Stimulated activated CD8-positive, alpha-beta memory T cell treated with anti-CD3 and anti-CD28 coated beads, Interleukin-2, amount 100 ng/mL, for 48 hours (primary cell): ENCODE measurements at places on chromosomes 2 and 18.
A peak's percentile ranks its signal among the peaks of the same experiment; 100 is the strongest.

- DNase-seq, result no peak
Measured at GRCh38 chr2:54524226-54524991, 68.3 kb downstream of the SPTBN1 start.

GRCh38 chr2:168404764-168405163 is 51.3 kb upstream of the CERS6 start:
- DNase-seq, result no peak

DNA sequence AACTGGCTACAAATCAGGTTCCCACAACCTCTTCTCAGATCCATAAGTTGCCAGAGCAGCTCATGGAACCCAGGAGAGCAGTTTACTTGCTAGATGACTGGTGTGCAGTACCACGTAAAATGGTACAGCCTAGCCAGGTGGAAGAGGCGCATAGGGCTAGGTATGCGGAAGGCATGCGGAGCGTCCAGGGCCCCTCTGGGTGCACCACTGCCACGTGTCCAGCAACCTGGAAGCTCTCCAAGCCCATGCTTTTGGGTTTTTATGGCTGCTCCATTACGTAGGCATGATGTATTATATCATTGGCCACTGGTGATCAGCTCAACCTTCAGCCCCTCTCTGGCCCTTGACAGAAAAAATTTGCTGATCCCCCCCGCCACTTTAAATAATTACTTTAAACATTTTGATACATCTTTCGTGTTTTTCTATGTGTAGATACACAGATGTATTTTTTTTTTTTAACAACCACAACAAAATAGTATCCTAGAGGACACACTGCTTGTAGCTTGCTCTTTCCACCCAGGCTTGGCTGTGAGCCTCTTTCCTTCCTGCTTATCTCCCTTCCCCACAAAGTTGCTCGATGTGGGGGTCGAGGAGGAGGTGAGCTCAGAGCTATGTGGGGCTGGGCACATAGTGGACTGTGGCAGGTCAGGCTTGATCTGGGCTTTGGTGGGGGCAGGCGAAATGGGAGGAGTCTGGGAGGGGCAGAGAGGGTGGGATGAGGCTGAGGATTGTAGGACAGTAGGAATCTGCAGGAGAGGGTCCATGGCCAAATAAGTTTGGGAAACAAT is 65.4 kb upstream of the MCFD2 start:
- no peak for DNase-seq

DNA sequence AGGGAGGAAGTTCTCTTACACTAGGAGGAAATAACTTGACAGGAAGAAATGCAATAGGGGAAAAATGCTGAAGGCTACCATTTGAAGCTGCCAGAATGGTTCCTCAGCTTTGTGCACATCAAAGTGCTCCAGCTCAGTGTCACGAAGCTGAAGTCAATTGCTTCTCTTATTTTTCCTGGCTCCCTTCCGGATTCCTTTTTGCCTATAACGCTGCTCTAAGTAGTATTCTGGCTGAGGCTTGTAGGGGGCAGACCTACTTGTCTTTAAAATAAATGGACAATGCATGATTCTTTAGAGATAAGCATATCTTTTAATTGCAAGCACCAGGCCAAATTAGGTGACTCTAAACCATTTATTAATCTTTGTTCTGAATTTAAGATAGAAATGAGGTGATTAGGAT is 60.3 kb upstream of the SCN1A start:
- no peak for DNase-seq

DNA sequence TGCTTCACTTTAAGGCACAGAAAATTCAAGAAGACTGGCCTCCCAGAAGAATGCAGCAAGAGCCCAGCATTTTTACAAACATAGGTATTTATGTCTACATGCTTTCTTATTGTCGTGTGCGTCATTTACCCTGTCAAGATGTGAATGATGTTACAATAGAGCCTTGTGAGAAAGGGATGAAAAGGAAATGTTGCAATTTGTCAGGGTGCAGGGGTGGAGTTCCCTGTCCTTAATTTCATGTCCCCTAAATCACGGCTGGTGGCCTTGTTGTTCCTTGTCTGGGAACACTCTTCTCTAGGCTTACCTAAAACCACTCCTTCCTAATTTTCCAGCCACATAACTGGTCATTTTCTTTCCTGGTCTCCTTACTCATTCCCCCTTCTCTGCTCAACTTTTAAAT is 194.2 kb downstream of the TXNL1 start:
- no peak for DNase-seq

DNA sequence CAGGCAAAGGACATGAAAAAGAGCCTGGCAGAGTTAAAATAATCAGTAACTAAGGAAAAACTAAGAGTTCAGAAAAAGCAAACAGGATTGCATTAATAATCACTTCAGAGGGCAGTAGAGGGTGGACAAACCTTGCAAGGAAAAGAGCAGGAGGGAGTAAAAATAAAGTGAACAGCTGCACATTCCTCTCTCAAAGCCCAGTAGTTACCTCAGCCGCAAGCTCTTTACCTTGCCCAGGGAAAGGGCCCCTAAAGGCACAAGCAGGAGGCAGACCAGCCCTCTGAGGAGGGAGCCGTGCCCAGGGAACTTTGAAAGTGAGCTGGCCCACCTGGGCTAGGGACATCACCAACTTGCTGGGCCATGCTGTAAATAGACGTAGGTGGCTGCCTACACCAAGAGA is 196.9 kb downstream of the C1D start:
- DNase-seq, result no peak

DNA sequence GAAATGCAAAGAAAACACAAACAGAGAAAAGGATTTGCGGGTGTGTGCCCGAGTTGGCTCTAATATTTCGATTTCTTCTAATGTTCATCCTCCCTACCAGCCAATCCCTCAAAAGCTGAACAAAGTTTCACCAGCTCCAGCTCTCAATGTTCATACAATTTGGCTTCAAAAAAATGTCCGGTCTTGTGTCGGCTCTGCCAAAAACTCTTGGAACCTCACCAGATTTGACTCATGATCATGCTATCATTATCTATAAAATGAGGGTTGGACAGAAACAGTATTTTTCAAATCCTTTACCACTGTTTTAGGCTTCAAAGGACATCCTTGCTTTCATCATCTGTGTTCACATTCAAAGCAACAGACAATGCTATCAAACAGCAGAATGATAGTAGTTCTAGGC is 88.2 kb downstream of the CRACDL start:
- no peak for DNase-seq

DNA sequence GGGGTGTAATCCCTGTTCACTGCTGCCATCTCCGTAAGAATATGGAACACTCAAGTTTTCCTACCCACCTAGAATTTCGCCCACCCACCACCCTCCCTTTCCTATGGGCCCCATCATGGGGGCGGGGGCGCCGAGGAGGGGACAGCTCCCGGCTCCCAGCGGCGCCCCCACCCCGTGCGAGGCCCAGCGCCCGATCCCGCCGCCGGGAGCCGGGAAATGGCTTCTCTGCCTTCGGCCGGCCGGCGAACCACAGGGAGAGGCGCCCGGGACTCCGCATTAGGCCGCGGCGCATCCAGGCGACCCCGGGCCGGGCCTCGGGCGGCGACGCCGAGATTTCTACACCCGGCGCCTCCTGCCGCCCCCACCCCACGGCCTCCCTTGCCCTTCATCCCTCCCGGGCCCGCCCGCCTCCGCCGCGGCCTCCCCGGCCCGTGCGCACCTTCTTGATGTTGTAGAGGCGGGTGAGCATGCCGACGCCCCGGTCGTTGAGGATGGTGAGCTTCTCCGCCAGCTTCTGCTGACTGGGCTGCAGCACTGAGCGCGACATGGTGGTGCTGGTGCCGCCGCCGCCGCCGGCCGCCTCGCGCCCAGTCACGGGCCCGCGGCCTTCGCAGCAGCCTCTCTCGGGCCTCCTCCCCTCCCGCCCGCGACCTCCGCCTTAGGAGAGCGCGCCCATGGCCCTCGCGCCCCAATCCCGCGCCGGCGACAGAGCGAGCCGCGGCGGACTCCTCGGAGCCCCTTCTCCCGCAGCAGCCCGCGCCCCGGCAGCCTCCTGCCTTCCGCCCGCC is 510 bp downstream of the NCKAP1 start:
- peak; percentile 14 for DNase-seq

GRCh38 chr2:126995621-126996377 is 97.1 kb downstream of the TEX51 start:
- no peak for DNase-seq

- no peak for DNase-seq
Measured at GRCh38 chr2:75586971-75587370, 26.2 kb upstream of the EVA1A start.

DNA sequence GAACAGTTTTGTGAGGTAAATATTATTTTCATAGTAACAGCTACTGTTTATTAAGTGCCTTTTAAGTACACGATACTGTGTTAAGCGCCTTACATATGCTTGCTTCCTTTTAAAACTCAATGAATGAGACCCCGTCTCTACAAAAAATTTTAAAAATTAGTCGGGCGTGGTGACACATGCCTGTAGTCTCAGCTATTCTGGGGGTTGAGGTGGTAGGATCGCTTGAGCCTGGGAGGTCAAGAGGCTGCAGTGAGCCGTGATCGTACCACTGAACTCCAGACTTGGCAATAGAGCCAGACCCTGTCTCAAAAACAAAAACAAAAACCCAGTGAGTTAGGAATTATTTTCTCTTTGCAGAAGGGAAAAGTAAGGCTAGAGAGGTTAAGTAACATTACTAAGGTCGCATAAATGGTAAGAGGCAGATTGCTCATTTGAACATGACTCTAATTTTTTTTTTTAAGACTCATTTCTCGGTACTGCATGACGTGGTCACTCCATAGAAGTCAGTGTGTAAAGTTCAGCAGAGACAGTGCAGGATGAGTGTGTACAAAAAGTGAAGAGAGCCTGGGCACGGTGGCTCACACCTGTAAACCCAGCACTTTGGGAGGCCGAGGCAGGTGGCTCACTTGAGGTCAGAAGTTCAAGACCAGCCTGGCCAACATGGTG is 1.1 kb downstream of the METAP1D start:
- DNase-seq, result no peak

GRCh38 chr2:36351736-36352349 is 3.7 kb upstream of the CRIM1 start:
- no peak for DNase-seq
